ENCODE measurements at places on chromosomes 12 and 14. TPM values are rescaled to one million over a fixed set of nuclear protein-coding genes. Genes with fewer than 3 reads are reported as not detected.

Gene BTG1
- total RNA-seq: 17.4 TPM

Gene CD69
- total RNA-seq: 0.22 TPM

Gene CLEC2A
- total RNA-seq: 0.22 TPM

Gene RAB21
- total RNA-seq: 8.6 TPM

Gene LHX5
- total RNA-seq: 1.2 TPM

Gene DHRS1
- total RNA-seq: 27.9 TPM

Gene KCNJ8
- not detected for total RNA-seq

Gene BCL7A
- 1.2 TPM for total RNA-seq

Gene ADAM21
- 0.43 TPM for total RNA-seq

Gene TMEM30B
- 9.0 TPM for total RNA-seq

Gene ISCA2
- total RNA-seq: 13.1 TPM
